Suprapubic skin (tissue), 4 donors: ENCODE measurements at places on chromosomes 2 and 18.

GRCh38 chr2:147759536-147759935, 85.3 kb upstream of the ACVR2A start:
- no peak for DNase-seq

DNA sequence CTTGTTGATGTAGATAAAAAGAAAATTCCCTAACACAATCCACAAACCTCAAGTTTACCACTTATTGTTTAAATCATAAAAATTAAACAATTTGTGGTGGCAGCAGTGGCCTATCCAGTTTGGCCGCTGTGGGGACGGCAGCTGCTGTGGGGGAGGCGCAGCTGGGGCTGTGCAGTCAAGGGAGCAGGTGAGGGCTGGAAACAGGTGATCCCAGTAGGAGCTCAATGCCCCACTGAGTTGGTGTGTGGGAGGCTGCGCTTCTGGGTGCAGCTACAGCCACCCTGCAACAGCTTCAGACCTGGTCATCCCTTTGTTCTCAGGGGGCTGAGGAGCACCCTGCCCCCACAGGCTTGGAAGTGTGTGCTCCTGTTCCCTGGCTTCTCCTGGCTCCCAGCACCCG, 266.0 kb upstream of the FSIP2 start:
- no peak for DNase-seq

DNA sequence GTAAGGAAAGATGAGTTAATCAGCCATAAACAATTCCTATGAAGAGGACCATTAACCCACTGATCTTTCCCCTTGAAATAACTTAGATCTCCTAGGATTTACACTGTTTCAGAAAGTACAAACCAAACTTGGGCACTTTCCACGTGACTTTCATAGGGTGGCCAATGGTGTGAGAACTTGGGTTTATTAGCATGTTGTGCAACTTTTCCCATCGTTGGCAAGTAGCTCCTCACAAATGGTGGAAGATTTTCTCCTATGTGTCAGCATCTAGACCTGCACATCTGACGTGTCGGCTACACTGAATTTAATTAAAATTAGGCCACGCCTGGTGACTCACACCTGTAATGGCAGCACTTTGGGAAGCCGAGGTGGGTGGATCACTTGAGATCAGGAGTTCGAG, 116.3 kb downstream of the GALNT1 start:
- no peak for DNase-seq

- DNase-seq = no peak
Observed at GRCh38 chr18:31399306-31400032, 22.9 kb downstream of the DSG4 start.

- DNase-seq = no peak
Observed at GRCh38 chr2:232884549-232885263, 14.6 kb downstream of the SNORC start.

GRCh38 chr2:44904578-44904977, 36.9 kb upstream of the SIX3 start:
- no peak for DNase-seq

DNA sequence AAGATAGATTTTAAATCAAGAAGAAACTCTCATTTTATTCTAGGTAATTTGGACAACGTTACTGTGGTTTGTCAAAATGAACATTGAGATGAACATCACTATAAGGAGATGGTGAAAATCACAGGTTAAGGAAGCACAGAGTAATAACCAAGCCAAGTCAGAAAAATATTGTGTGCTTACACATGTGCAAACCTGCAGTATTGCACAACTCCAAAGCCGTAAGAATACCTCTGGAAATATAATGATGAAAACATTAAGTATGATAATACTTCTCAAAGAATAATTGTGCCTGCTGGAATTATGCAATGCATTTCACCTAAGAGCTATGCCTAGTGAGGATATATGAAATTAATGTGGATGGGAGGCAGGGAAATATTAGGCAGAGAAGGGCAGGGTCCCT, 21.1 kb upstream of the GALNT5 start:
- no peak for DNase-seq

- DNase-seq = no peak
Observed at GRCh38 chr2:38192976-38193375, 117.0 kb upstream of the CYP1B1 start.
